Psoas muscle (tissue), 8 donors: ENCODE measurements at places on chromosomes 11 and 22. TPM values are rescaled to one million over a fixed set of nuclear protein-coding genes. Genes with fewer than 3 reads are reported as not detected.

Gene SIK2
- total RNA-seq, result 20.5 TPM

Gene SSRP1
- 83.7 TPM for total RNA-seq

Gene RANBP1
- 55.7 TPM for total RNA-seq

Gene F2
- not detected for total RNA-seq

GRCh38 chr11:2484576-2485125 lies 39.8 kb downstream of the KCNQ1 start:
- H3K27ac ChIP-seq, result no peak overlapping the region
- no peak overlapping the region for H3K4me3 ChIP-seq
- no peaks in the 10 kb centered on the region for H3K36me3 ChIP-seq
- H3K27me3 ChIP-seq, result peaks cover 2% of the 10 kb centered on the region
- DNase-seq, result no peak

DNA sequence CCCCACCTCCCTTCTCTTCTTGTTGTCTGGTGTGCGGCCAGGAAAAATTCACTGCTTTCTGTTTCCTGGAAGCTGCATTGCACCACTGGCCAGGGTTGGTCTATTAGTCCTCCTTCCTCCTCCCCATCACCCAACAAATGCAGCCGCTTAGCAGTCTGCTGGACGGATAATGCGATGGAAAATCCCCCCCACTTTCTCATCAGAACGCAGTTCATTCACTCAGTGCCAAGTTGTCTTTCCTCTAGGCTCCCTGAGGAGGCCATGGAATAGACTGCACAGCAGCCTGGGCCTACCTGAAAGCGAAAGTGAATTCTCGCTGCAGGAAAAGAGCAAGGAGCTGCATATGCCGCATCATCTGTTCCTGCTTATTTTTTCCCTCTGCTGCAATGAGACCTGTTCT lies 513.6 kb downstream of the METTL15 start:
- H3K27ac ChIP-seq, result no peak overlapping the region
- no peaks in the 10 kb centered on the region for H3K4me1 ChIP-seq
- peak overlapping the region; percentile 9 for H3K4me3 ChIP-seq
- no peak for DNase-seq
- H3K27me3 ChIP-seq, result no peaks in the 10 kb centered on the region

- H3K27me3 ChIP-seq, result no peaks in the 10 kb centered on the region
- H3K27ac ChIP-seq, result no peak overlapping the region
- H3K4me3 ChIP-seq, result no peak overlapping the region
- no peak for DNase-seq
These were observed 13.5 kb downstream of the TMA7B start for GRCh38 chr22:39973656-39974055.

- no peak overlapping the region for H3K4me3 ChIP-seq
- H3K4me1 ChIP-seq, result no peaks in the 10 kb centered on the region
These were observed 29.6 kb upstream of the HSPA8 start for GRCh38 chr11:123091506-123091905.

GRCh38 chr11:95501761-95502266 lies 270.8 kb upstream of the SESN3 start:
- no peak overlapping the region for H3K27ac ChIP-seq
- no peak overlapping the region for H3K4me3 ChIP-seq
- DNase-seq, result no peak

DNA sequence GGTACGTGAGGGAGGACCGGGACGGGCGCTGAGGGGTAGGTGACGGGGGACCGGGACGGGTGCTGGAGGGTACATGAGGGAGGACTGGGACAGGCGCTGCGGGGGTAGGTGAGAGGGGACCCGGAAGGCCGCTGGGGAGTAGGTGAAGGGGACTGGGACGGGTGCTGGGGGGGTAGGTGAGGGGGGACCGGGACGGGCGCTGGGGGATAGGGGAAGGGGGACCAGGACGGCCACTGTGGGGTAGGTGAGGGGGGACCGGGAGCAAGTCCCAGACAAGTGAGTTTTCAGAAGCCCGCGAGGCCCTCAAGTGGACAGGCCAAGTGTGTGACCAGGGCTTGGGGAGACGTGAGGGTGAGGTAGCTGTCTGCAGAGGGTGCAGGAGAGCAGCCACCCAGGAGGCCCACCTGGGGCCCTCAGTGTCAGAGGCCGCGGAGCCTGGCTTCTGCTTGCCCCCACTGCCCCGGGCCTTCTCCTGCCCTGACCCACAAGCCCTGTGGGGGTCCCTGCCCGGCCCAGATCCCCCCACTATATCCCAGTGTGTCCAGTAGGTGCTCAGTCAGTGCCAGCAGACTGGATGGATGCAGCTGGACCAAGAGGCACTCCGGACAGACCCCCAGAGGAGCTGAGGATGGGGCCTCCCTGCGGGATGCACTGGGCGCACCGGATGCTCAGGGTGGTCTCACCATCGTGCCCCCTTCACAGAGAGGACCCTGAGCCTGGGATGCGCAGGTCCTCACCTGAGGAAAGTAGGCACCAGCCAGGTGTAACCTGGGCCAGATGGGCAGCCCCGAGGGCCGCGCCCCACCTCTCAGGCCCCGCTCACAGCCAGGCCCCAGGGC lies 44.2 kb upstream of the TH start:
- H3K27ac ChIP-seq, result no peak overlapping the region
- H3K4me3 ChIP-seq, result no peak overlapping the region
- no peak for DNase-seq
- no peaks in the 10 kb centered on the region for H3K36me3 ChIP-seq
- H3K27me3 ChIP-seq, result peaks cover 4% of the 10 kb centered on the region
- H3K4me1 ChIP-seq, result no peaks in the 10 kb centered on the region

DNA sequence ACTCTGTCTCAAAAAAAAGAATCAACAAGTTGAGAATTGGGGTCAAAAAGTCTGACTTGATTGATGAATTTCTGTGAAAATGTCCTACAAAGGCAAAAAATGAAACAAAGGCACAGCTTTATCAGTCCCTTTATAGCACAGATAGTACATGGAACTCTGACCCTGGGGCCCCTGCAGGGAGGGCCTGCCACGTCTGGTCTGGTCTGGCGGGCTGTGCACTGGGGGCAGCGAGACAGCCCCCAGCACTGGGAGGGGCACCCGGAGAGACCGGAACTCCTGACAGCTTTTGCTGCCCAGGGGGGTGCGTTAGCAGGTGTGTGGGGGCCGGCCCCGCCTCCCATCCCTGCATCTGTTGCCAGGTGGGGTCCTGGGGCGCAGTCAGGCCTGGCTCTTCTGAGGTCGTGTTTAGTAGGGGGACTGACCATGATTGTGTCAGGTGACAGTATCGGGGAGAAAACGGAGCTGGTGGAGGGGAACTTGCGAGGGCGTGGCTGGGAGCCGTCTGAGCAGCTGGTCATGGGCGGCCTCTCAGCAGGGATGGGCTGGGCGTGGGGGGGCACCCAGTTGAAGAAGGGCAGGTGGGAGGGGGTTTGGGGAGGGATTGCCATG lies 51.7 kb downstream of the GRAMD4 start:
- H3K4me3 ChIP-seq, result no peak overlapping the region
- no peaks in the 10 kb centered on the region for H3K36me3 ChIP-seq
- no peak for DNase-seq
- H3K27me3 ChIP-seq, result no peaks in the 10 kb centered on the region
